ENCODE measurements at places on chromosomes 13 and 19. TPM values are rescaled to one million over a fixed set of nuclear protein-coding genes. Genes with fewer than 3 reads are reported as not detected.
A peak's percentile ranks its signal among the peaks of the same experiment; 100 is the strongest.

Gene FXYD5
- total RNA-seq = 89.8 TPM

- DNase-seq = no peak
Measured at GRCh38 chr13:109779876-109780510, 6.4 kb downstream of the IRS2 start.

DNA sequence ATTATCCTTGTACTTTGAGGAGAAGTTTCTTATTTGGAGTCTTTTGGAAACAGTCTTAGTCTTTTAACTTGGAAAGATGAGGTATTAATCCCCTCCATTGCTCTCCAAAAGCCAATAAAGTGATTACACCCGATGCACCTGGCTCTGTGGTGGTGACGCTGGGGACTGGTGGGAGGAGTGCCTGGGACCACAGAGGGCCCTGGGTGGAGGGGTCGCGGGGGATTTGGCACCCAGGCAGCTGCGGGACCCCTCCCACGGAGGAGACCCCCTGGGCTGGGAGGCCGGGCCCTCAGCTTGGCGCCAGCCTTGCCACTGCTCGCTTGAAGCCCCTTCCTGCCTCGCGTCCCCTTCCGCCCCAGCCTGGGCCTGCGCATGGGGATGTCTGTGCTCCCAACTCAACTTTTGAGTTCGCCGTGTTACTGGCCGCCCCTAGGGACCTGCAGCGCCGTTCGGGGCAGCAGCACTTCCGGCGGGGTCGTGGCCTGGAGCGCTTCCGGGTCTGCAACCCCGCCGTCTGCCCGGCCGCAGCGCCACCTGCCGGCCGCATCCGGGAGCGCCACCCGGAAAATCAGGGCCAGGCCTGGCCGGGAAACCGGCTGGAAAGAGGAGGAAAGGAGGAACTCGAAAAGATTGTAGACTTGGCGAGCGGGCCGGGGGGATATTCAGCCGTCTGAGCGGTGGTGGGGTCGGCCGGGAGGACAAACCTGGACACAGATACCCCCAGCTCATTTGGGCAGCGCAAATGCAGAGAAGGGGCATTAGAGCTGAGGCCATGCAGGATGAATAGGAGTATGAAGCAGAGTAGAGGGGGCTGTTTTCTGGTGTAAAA is 8.4 kb downstream of the PEAK3 start:
- peak; percentile 82 for DNase-seq

Gene ZNF146
- 81.8 TPM for total RNA-seq

DNA sequence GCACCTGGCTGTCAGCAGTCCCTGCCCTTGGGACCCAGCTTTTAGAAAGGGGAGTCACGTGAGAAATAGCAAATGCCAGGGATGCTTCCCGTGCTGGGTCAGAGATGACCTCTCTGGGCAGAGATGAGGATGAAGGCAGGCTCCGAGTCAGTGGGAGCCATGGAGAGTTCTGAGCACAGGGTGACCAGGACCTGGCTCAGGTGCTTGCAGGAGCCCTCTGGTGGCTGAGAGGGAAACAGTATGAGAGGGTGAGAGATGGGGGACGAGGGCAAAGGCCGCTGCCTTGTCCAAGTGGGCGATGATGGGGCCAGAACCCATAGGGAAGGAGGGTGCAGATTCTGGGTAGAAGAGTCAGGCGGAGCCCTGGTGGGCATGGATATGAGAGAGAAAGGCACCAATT is 15.8 kb downstream of the TMED1 start:
- no peak for DNase-seq

GRCh38 chr13:37109051-37109678 is 3.7 kb upstream of the CSNK1A1L start:
- DNase-seq = peak; percentile 49

DNA sequence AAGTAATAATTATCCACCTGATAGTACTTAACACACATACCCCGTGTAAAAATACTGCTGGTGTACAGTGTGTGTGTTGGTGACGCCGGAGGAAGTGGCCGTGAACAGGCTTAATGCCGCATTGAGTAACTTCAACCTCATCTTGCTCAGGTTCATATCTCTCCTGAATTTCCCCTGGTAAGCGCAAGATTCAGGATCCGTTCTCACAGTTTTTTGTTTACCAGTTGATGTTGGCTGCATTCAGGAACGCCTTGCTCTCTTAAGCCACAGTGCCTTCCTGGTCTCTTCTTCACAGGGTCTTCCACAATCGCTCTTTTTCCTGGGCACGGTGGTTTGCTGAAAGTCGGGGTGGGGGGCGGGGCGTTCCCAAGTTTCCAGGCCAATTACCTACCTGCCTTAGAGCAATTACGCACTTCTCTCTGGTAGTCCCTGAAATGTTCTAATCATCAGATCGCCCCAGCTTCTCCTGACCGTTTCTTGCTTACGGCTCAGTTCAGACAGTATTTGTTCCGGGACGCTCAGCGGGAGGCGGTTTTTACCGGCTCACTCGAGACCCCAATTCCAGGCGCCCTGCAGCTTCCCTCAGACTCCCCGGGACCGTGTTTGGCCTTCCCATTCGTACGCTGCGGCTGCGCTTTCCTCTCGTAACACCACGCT is 706 bp upstream of the DNAJC3 start:
- DNase-seq = peak; percentile 16

Gene CEACAM1
- total RNA-seq = not detected

Gene ZIM2
- not detected for total RNA-seq

- DNase-seq = no peak
Measured at GRCh38 chr13:113819341-113819730, 44.5 kb downstream of the GAS6 start.

DNA sequence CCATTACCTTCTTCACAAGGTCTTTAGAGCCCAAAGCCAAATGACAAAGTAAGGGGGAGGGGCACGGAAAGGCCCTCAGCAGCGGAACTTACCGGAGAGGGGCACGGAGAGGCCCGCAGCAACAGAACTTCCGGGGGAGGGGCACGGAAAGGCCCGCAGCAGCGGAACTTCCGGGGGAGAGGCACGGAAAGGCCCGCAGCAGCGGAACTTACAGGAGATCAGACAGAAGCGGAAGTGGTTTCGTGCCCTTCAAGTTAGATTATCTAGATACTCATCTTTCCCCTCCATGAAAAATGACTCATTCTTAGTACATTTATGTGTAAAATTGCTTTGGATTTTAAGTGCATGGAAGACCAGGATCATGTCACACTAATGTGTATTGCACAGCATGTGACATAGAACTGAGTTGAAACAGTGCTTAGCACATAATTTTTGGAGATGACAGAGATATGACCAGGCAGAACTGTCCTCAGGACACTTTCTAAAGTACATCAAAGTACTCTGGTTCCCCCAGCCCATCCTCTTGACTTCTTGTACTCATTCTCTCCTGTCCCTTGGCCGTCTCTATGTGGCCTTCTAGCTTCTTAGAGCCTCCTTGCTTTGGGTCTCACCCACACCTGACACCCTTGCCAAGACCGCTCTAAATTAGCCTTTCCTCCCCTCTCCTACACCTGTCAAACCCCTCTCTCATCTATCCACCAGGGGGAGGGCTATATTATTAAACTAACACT is 25.7 kb upstream of the TPTE2 start:
- DNase-seq = peak; percentile 24

- peak; percentile 81 for DNase-seq
Measured at GRCh38 chr13:113816946-113817859, 46.7 kb downstream of the GAS6 start.

Gene SMIM44
- not detected for total RNA-seq

GRCh38 chr19:22052644-22053013 is 345 bp downstream of the ZNF257 start:
- DNase-seq = no peak

- DNase-seq = no peak
Measured at GRCh38 chr19:15400521-15401396, 18.0 kb downstream of the AKAP8L start.

GRCh38 chr19:48239120-48239519 is 16.6 kb downstream of the CARD8 start:
- peak; percentile 43 for DNase-seq

Gene FSD1
- total RNA-seq = 11.7 TPM

Gene NRTN
- not detected for total RNA-seq

DNA sequence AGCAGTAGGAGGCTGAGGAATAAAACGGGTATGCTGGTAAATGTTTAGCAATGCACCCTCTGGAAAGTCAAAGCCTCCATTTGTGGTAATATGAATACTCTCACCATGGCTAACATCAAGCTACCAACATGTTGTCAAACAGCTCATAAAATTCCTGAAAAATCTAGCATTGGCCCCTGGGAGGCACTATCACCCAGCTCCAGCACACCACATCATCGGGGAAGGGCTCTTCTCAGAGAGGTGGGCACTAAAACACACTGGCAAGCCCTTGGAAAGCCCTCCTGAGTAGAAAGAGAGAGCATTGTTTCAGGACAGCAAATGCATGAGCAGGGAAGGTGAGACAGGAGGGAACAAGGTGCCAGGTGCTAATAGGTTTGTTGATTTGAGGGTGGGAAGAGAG is 53.9 kb upstream of the FLT1 start:
- DNase-seq = no peak

Gene IFNL1
- total RNA-seq = not detected

Gene IQCN
- 0.06 TPM for total RNA-seq

DNA sequence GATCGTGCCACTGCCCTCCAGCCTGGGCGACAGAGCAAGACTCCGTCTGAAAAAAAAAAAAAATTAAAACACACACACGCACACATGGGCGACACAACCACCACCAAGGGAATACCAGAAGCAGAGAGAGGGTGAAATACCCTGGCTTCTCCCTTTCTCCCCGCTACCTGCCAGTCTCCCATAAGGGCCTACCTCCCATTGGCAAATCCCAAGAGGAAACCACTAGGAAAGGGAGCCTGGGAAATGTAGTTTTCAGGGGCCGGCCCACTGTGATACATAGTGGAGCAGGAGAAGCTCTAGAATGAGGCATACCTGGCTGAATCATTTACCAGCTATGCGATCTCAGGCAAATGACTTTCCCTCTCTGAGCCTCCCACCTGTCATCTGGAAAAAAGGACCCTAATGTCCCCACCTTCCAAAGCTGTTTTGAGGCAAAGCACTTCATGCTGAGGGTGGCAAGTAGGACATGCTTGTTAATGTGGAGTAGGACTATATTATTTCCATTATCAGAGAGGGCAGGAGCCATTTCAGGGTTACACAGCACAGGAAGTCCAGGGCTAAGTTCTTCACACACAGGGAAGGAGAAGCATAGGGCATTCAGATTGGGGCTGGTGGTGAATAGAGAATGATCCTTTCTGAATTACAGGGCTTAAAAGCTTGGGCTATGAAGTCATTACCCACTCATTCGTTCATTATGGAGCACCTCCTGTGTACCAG is 14.3 kb upstream of the HNRNPUL1 start:
- no peak for DNase-seq

DNA sequence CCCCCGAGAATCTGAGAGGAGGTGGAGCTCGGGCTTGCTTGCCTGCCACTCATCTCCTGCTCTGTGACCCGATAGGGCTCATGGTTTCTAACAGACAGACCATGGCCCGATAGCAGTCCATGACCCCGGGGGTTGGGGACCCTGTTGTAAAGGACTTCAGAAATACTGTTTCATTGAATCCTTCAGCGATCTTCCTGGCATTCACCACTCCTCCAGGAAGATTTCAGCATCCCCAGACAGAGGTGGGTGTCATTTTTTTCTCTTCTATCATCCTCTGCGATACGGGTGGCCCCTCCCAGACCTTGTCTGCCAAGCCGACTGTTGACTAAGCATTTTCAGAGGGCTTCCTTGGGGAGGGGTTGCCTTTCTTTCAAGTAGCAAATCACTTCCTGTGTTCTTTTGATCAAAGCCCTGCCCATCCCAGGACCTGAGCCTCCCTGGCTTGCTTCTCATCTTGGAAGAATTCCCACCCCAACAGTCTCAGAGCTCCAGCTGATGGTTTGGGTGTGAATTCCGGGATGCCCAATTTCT is 1.7 kb downstream of the MYO1F start:
- DNase-seq = peak; percentile 13

DNA sequence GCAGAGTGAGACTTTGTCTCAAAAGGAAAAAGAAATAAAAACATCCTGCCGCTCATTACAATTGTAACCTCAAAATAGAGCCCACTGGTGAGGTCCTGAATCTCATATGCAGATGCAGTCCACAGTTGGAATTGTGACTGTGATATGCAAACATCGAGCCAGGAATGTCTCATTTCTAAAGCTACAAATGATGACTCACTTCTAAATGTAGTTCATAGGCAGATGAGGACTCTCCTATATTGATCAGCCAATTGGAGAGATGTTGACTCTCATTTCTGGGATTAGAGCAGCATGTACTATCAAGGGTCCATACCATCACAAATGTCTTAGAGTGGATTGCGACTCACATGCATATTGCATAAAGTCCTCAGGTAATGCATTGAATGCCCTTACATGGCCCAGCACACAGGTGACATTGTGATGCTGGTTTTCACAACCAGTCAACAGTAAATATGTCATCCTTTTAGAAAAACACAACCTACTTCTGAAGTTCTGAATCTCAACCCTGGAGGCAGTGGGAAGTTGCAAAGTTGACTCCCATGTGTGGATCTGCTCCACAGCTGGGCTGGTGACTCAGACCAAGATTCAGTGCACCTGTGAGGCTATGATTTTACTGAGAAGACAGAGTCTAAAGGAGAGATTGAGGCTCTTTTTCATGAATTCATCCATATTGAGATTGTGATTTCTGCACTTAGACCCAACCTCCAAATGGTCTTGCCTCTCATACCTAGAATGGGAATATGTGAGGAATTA is 16.9 kb upstream of the ZNF254 start:
- DNase-seq = peak; percentile 40

Gene ODAD3
- total RNA-seq = 0.75 TPM

Gene TMC4
- total RNA-seq = 0.51 TPM

DNA sequence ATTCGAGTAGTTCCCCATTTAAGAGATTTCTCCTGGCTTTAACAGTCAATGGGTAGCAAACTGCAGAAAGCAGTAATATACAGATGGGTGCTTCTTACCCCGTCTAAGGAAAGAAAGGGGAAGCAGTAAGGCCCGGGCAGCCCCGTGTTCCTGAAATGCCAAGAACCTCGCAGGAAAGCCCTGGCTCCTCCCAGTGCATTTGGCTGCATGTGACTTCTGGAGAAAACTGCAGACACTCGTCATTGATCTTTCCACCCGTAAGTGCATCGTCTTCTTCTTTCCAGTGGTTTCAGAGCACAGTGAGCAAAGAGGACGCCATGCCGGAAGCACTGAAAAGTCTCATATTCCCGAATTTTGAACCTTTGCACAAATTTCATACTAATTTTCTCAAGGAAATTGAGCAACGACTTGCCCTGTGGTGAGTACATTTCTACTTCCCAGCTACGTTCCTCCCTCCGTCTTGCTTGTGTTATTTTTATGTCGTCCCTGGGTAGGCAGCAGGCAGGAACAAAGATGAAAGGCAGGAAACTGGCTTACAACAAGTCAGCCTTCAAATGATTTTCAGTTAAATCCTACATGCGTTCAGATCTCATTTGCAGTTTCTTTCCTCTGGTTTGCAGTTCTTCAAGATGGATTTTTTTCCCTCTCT is 165.2 kb downstream of the STK24 start:
- no peak for DNase-seq

DNA sequence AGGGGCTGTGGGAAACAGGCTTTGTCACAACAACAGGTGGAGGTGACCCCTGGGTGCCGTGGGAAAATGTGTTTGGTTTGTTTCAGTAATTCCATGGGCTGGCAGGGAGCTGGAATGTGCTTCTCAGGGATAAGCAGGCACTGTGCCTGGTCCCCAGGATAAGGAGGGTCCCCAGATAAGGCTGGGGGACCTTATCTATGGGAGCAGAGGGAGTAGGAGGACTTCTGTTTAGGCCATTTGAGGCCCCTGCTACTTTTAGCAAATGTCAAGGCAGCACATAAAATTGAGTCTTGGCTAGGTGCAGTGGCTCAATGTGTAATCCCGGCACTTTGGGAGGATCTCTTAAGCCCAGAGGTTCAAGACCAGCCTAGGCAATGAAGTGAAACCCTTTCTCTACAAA is 59.5 kb downstream of the KCNC3 start:
- DNase-seq = no peak
